ENCODE measurements at places on chromosomes 2 and 18.

GRCh38 chr2:13660231-13660630 lies 943.5 kb downstream of the TRIB2 start:
- no peak for DNase-seq

DNA sequence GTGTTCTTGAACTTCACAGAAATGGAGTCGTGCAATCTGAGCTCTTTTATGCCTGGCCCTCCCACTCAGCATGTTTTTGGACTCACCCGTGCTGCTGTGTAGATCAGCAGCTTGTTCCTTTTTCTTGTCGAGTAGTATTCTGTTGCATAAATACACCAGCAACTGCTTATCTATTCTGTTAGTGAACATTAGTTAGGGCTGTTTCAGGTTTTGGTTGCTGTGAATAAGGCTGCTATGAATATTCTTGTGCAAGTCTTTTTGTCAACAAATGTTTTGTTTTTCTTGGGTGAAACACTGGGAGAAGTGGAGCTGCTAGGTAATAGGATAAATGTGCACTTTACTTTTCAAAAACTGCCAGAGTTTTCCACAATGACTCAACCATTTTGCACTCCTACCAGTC lies 15.3 kb upstream of the CIDEA start:
- DNase-seq, result no peak

GRCh38 chr2:12244070-12244469 lies 472.7 kb upstream of the TRIB2 start:
- no peak for DNase-seq

GRCh38 chr2:21793461-21793860 lies 669.7 kb downstream of the TDRD15 start:
- DNase-seq, result no peak

DNA sequence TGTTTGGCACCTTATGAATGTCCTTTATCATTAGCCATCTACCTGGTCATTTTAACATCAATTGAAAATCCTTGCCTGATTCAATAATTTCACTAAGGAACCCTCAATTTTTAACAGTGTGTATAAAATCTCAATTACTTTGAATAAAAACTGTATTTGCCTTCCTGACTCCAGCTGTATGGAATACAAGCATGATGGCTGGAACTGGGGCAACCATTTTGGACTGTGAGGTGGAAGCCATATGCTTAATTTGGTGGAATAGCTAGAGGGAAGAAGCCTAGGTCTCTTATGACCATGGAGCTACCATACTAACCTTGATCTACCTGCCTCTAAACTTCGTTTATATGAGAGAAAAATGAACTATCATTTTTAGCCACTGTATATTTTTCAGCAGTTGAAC lies 12.5 kb upstream of the RTN4 start:
- no peak for DNase-seq

DNA sequence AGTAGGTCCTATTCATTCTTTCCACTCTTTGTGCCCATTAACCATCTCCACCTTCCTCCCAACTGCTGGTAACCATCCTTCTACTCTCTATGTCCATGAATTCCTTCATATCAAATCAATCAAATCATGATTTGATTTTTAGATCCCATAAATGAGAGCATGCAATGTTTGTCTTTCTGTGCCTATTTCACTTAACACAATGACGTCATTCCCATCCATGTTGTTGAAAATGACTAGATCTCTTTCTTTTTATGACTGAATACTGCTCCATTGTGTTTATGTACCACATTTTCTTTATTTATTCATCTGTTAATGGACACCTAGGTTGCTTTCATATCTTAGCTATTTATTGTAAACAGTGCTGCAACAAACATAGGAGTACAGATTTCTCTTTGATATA lies 827.3 kb upstream of the NRXN1 start:
- DNase-seq, result no peak

- no peak for DNase-seq
Measured at GRCh38 chr2:165417009-165417408, 52.5 kb upstream of the CSRNP3 start.

DNA sequence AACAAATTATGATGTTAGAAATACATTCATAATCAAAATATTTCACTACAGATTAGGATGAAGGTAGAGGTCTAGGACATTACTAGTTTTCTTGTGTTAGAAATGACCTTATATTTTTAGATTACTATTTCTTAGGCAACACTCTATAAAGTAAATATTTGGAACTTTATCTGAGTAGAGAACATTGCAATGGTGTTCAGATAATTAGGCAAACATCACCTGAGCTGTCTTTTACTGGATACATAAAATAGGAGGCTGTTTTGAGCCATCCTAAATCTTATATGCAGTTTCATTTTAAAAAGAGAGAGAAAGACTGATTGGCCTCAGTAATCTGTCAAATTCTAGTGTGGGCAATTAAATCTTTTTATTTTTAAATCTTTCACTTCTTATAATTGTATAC lies 304.6 kb downstream of the ARHGAP15 start:
- no peak for DNase-seq

GRCh38 chr18:71403501-71403900 lies 1114.7 kb downstream of the SOCS6 start:
- DNase-seq, result no peak

GRCh38 chr2:21233194-21233593 lies 109.4 kb downstream of the TDRD15 start:
- no peak for DNase-seq

GRCh38 chr18:67513280-67513679 lies 3.2 kb downstream of the DSEL start:
- DNase-seq, result no peak

DNA sequence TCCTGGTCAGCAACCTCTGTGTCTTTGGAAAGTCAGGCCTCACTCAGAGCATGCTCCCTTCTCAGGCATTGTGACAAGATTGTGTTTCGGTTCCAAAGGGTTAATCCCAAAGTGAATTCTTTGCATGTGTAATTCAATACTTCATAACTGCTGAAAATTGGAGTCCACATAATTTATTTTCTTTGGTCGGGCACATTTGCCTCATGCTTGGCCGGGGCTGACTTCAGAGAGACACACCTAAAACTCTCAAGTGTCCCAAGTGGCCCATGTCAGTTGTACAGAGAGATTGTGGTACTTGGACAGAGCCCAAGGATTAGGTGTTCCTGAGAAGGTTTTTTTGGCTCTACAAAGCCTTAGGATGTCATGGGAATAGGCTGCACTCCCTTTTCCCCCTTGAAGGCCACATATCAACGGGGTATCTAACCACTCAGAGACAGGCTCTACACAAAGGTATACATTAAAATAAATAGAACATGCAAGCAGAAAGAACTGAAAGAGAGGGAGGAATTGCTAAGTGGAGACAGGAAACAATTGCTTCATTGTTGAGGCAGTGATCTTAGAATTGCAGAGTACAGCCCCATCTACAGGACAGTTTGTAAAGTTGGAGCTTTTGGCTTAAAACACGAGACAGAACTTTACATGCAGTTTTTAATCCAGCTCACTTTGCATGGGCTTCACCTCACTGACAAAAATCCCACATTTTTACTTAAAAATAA lies 1232.3 kb upstream of the ZEB2 start:
- peak; percentile 5 for DNase-seq

DNA sequence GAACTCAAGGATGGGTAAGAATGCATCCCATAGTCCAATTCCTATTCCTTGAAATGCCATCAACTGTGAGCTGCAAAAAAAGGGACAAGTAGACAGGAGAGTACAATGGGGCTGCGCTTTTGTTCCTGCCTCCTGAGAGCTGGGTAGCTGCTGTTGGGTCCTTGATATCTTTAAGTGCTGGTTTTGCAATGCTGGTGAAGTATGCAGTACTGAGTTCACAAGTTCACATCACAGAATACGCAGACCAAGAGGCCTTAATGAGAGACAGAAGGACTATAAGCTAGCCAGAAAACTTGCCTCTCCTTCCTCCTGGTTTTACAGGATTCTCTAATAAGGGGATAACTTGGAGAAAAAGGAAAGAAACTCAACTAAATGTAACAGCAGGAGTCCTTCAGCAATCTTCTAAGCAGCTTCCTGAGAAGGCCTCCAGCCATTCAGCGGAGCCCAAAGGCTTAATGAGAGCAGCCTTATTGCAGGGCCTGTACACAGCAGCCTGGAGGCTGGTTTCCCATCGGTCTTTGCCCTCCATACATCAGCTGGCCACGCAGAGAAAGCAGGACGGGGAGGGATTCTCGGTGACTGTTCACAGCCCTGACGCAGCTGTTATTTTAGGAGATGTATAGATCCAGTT lies 293.1 kb downstream of the CDCA7 start:
- DNase-seq, result no peak
